Hepatic stellate cell (primary cell): ENCODE measurements at places on chromosomes 1 and 21.

DNA sequence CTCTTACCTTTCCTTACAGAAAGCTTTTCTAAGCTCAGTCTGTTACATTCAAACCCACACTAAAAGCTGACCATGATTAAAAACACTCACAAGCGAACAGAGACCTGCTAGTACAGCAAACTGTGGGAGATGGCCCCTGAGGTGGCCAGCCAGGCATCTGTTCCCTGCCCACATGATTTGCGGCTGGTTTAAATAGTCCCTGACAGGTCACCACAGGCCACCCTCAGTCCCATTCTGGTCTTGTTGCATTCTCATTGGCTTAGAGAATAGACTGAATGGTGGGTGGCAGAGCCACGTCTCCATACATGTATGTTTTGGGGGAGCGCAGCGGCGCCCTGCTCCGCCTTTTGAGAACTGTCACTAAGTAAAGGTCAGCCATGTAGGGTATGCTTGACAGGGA, 2.3 kb upstream of the ACTA1 start:
- DNase-seq, result no peak

GRCh38 chr21:42970946-42971653, 3.3 kb upstream of the PKNOX1 start:
- no peak for DNase-seq

DNA sequence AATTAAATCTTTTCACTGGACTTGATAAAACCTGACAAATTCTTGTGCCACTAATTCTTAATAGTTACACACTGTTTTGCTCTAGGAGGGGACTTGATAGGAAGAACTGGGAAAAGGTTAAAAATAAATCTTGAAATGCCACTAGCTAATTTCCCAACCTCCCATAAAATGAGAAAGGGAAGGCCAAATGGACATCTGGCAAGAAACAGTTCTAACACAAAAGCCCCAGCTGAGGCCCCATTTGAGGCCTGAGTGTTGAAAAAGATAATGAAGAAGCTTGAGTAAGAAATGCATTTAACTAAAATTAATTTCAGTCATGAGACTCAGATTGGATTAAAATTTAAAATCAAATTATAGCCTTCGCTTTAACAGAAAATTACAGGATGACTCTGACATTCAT, 11.2 kb upstream of the RAP1GAP start:
- DNase-seq, result no peak

GRCh38 chr1:155256058-155256852, 972 bp upstream of the ENTREP3 start:
- DNase-seq, result no peak

GRCh38 chr1:53076165-53076564, 14.2 kb downstream of the PODN start:
- DNase-seq, result no peak

- DNase-seq, result no peak
Measured at GRCh38 chr1:229985613-229986010, 81.4 kb upstream of the GALNT2 start.

DNA sequence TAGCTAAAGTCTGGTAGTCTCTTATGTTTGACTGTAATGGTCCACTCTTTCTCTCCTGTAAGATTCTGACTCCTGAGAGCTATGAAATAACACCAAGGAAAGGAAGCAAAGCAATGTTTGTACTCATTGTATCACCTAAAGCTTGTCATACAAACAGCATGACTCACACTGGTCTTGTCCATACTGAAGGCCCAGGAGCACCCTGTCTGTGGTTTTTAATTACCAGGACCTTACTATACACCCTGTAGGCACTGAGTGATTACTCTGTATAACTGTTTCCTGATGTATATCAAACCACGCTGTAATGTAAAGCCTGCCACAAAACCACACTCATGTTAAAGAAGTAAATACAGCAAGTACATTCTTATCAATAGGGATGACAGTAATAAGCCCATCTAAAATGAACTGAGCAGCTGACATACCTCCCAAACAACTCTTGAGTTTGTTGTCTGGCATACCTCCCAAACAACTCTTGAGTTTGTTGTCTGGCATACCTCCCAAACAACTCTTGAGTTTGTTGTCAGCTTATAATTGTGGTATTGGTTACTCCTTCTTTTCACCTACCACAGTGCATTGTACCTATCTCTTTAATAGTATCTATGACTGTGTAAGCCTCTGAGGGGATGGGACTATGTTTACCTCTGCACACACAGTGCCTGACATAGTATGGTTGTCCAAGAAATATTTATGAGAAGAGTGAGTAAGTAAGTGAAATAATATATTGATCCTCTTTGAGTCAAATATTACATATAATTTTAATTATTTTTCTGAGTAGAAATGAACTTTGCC, 11.6 kb upstream of the TNFSF18 start:
- no peak for DNase-seq

DNA sequence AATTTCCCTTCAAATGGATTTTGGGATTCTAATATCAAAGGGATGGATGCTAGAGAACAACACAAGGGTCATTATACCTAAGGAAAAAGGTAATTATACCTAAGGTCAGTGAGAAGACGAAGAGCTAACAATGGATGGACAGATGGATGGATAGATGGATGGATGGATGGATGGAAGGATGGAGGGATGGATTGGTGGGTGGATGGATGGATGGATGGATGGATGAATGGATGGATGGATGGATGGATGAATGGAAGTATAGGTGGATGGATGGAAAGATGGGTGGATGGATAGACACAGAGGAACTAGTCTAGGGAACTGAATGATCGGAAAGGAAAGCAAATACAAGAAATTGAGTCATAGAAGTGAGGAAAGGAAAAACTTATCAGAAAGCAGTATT, 34.0 kb downstream of the SLC35F3 start:
- DNase-seq, result no peak

DNA sequence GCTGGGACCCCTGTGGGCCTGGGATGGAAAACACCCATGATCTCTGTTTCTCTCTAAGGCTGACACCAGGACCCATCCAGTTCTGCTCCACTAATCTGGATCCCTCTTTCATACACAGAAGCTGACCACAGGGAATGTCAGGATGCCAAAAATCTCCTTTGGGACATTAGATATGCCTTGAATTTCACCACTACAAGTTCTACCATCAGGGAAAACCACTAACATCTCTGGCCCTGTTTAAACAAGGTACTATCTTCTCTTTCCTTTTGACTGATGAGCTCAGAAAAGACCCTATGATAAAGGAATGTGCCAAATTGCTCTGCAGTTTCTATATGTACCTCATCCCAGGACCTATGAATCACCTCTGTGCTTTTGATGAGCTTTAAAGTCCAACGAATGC, 10.2 kb upstream of the PLXNA2 start:
- no peak for DNase-seq

- no peak for DNase-seq
Measured at GRCh38 chr1:39127513-39127912, 77.0 kb upstream of the MACF1 start.

- DNase-seq, result no peak
Measured at GRCh38 chr1:187909382-187909781, 1080.6 kb downstream of the PLA2G4A start.

DNA sequence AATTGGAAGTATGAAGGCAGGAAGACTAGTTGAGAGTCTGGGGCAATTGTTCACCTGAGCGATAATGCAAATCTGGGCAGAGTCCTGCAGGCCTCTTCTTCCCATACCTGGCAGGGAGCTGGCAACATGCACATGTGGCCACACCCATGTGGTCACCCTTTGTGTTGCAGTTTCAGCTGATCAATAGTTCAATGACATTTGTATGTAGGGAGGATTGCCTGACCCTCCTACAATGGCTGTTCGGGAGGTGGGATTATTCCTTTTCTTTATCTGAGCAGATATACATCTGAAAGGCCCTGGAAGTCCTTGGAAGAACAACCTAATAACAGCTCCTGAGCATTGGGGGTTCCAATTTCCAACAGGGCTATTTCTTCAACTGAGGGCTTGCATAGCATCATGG, 15.2 kb upstream of the TRIM45 start:
- no peak for DNase-seq

GRCh38 chr1:190226006-190226405, 251.7 kb downstream of the BRINP3 start:
- DNase-seq, result no peak

DNA sequence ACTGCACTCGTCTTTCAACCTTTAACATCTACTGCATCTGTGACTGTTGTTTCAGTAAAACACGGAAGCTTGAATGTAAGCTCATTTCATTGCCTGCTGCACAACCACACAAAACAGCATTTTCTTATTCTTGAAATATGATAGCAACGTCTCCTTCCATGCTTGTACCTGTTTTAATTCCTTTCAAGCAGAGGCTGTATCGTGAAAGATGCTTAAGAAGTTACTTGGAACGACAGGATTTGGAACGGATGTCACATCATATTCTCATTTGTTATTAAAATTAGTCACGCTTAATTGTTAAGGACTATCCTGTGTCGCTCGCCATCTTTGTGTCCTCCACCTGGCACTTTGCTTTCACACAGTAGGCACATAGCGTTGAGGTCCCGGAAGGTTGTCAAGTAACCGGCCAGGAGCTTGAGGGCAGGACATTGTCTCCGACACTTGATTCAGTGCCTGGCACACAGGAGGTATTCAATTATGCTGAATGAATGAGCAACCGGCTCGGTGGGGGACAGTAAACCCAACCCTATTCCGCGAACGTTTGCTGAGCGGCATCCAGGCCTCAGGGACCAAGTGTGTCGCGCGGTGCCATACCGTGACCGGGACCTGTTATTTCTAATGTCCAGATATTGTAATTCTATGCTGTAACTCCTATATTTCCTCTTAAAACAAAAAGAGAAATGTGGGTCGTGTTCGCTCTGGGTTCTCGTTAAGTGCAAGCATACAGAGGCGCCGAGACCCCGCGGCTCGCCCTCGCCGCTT, 499 bp upstream of the SH3GLB1 start:
- no peak for DNase-seq

GRCh38 chr1:117359561-117360289, 7.5 kb upstream of the MAN1A2 start:
- no peak for DNase-seq

DNA sequence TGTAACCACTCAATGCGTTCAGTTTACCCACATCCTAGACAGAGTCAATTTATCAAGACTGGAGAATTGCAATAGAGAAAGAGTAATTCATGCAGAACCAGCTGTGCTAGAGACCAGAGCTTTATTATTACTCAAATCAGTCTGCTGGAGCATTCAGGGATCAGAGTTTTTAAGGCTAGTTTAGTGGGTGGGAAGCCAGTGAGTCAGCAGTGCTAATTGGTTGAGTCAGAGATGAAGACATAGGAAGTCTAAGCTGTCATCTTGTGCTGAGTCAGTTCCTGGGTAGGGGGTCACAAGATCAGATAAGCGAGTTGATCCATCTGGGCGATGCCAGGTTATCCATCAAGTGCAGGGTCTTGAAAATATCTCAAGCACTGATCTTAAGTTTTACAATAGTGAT, 499.6 kb downstream of the MRPL39 start:
- DNase-seq, result no peak

- DNase-seq, result no peak
Measured at GRCh38 chr1:108316545-108316944, 72.7 kb upstream of the NBPF4 start.
